ENCODE measurements at places on chromosomes 4 and X.

- DNase-seq: no peak
Measured at GRCh38 chrX:43655151-43656004, 721 bp upstream of the MAOA start.

- DNase-seq: no peak
Measured at GRCh38 chr4:146522869-146523205, 1.1 kb upstream of the SLC10A7 start.

GRCh38 chr4:4724321-4724720, 135.1 kb upstream of the MSX1 start:
- no peak for DNase-seq

DNA sequence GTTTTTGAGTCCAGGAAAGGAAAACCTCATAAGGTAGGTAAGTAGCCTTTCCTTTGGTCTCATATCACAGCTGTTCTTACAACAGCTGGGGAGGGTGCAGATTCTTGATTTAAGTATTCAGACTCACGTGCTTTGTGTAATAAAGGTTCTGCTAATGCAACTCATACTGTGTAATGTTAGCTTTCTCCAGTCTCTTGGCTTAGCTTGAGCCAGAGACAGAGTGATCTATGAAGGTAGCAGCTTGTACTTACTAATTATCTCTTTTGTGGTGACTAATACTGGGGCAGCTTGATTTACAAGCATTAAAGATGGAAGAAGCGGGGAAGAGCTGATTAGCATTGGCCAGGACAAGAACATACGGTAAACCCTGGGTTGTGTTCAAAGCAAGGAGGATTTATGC, 80.3 kb downstream of the LNX1 start:
- no peak for DNase-seq

GRCh38 chrX:38318606-38319005, 8.7 kb downstream of the RPGR start:
- no peak for DNase-seq

DNA sequence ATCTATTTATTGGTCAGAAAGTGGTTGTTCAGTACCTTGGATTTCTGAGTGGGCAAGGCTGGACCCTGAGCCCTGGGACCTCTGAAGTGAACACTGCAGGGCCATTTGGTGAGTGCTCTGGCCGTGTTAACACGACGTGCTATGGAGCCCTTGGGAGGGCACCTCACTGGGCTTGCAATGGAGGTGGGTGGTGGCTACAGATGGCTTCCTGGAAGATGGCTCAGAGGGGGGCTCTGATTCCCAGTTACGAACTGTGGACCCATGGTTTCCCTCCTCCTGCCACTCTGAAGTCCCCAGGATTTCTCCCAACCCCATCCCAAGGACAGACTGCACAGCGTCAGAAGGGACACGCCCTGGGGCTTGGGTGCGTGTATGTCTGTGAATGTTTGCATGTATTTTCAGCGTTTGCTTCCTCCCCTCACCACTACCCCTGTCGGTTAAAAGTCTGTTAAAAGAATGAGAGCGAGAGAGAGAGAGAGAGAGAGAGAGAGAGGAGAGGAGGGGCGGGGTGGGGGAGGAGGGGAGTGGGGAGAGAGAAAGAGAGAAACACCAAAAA, 3.7 kb upstream of the RHOH start:
- no peak for DNase-seq

GRCh38 chr4:65102419-65102818, 567.9 kb downstream of the EPHA5 start:
- DNase-seq: no peak

DNA sequence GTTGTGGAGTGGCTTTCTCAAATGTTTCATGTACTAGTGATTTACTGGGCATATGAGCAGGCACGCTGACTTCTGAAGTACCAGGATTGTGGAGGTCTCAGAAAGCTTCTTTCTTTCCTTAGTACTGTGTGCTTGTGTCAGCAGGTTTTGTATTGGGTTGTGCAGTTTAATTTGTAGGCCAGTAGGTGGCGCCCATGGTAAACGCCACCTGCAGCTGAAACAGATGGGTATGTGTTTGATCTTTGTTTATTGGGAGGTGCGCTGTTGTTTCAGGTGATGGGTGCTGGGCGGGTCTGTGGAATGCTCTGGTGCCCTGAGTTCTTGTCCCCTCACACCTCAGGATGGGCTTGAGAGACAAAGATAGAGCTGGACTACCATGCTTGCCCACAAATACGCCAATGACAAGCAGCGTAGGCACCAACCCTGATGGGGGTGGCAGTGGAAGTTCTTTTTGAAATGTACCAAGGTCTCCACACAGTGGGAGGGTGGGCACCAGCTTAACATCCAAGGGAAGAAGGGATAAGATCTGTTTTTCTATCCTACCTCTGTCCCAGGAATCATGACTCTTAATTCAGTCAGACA, 141.5 kb downstream of the RPS6KA6 start:
- peak; percentile 9 for DNase-seq

DNA sequence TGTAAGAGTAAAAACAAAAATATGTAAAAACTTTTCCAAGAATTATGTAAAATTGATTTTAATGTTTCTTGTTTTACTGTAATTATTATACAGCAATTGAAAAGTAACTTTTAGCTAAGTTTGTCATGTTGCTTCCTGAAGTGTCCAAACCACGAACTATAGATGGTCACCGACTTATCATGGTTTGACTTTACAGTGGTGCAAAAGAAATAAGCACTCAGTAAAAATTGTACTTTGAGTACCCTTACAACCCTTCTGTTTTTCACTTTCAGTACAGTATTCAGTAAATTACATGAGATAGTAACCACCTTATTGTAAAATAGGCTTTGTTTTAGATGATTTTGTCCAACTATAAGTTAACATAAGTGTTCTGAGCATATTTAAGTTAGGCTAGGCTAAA, 93.8 kb downstream of the SLC10A6 start:
- DNase-seq: no peak

DNA sequence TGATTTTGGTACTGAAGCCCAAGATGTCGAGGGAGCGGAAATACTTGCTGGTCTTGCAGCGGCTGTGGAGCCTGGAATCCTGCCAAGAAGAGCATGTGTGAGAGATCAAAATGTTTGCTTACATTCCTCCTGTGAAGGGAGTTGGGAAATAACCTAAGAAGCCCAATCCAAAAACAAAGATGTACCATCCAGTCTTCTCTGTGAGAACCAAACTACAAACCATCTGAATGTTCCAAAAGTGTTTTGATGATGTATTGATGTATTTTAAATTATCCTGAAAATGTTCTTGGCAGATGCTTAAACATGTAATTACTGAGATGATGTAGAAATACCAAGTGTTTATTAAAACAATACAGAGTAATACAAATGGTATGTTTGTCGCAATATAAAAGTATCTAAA, 10.1 kb upstream of the ADH1A start:
- DNase-seq: peak; percentile 52

DNA sequence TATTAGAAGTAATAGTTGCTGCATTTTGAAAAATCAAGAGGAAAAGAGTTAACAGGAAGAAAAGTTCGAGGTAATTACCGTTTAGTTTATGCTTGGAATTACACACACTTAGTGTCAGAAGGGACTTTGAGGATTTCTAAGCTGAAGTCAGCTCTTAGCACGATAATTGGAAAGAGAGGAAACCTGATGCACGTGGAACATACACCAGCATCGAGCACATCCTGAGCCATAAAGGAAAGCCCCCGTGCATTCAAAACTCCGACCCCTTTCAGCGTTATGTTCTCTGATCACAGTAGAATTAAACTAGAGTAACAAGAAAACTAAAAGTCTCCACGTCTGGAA, 400 bp upstream of the PAQR3 start:
- DNase-seq: no peak

DNA sequence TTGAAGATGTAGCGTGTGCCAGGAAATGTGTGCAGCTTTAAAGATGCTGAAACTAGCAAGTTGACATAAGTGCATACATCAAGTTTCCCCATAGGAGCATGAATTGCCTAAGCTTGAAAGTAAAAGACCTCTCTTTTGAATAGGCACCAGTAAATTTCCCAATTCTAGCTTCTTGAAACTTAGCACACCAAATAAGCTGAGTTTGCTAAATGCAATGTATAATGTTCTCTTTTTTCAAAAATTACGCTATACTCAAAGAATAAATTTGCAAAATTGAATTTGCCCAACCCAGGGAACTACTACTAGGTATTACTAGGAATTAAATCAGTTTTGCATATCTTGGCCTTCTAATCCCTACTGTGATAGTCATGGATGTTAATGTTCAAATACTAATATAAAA, 923.9 kb upstream of the LCORL start:
- DNase-seq: no peak

GRCh38 chrX:38678821-38679220, 117.5 kb downstream of the TSPAN7 start:
- no peak for DNase-seq

DNA sequence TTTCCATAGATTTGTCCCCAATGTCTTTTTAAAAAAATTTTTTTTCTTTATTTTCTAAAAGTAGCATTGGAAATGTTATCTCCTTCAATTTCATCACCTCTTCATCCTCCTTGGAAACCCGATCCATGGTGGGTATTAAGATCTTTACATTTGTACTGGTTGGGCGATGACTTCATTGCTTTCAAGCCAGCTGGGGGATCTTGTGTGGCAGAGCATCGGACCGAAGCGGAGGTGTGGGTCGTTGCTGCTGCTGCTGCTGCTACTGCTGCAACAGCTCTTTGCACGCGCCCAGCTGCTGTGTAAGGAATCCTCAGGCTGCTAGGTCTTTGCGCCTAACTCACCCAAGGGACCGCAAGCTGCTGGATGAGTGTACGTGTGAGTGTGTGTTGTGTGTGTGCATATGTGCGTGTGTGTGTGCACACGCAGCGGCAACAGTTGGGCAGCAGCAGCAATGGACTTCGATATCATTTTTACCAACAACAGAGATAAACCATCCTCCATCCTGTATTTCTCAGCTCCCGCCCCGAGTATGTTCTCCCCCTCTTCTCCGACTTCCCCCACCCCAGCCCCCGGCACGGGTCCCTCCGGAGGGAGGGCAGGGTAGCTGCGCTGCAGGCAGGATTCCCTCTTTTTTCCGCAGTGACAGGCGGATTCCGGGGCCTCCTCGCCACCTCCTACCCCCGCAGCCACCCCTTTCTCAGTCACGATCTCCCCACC, 768 bp upstream of the CDKL5 start:
- DNase-seq: no peak

DNA sequence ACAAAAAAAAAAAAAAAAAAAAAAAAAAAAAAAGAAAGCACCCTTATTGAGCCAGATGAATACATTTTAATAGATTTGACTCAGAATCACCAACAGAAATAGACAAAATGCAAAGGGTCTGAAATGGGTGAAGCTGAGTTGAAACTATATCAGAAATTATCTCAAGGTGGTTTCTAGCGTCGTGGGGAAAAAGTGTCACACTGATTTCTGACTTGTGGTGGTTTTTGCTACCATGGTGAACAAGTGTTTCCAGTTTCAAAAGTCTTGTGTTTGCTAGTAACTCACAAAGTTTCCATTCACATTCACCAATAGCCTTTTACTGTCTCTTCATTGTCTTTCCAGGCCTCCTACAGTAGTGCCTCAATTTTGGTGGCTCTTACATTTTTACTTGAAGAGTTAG, 135.5 kb downstream of the ARHGAP24 start:
- no peak for DNase-seq

DNA sequence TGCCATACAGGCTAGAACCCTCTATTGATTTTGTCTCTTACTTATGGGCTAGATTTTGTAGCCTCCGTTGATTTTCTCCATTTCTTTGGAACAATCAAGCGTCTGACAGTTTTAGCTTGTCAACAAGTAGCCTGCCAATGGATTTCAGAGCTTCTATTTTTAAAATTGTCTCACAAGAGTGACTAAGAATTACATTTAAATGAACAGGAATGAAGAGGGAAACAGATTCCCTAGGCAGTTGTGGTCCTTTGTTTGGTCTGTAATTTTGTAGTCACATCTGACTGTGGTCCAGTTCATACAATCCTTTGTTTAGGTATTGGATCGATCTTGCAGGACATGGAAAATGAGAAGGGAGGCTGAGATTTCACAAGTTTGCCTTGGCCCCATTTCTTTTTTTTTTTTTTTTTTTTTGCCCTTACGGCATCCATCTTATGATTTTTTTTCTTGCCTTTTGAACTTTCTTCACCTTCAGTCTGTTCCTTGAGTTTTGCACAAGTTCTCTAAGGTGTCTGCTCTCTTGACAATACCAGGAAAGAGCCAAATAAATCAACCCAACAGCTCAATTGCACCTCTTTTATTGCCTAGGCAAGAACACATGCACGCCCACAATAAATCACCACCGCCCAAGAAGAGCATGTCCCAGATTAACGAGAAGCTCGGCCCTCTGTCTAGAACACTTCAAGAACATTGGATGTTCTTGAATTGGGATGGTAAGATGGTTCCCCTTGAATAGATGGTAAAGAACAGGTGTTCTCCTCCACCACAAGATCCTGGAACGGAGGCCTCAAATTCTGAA, 86.5 kb upstream of the EGFL6 start:
- DNase-seq: no peak

DNA sequence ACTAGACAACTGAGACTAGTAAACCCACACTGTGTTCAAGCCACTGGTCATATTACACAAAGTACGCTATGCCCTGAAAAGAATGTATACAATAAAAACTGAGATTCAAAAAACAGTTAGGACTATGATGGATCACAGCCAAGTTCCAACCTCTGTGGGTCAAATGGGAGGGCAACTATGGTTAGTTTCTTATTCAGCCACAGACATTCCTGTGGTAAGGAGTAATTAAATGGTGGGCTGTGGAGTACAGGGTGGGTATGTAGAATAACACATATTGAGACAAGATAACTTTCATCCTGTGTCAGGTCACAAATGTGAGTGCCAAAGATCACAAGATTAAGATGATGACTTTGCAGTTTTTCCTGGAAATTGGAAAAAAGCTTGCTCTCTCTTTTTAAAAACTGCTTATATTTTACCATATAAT, 167.2 kb downstream of the NPNT start:
- DNase-seq: no peak

- no peak for DNase-seq
Measured at GRCh38 chrX:129721870-129722269, 16.9 kb upstream of the XPNPEP2 start.

- DNase-seq: no peak
Measured at GRCh38 chrX:150329868-150330267, 33.2 kb upstream of the MAMLD1 start.
